ENCODE measurements at places on chromosomes 3 and 15.

DNA sequence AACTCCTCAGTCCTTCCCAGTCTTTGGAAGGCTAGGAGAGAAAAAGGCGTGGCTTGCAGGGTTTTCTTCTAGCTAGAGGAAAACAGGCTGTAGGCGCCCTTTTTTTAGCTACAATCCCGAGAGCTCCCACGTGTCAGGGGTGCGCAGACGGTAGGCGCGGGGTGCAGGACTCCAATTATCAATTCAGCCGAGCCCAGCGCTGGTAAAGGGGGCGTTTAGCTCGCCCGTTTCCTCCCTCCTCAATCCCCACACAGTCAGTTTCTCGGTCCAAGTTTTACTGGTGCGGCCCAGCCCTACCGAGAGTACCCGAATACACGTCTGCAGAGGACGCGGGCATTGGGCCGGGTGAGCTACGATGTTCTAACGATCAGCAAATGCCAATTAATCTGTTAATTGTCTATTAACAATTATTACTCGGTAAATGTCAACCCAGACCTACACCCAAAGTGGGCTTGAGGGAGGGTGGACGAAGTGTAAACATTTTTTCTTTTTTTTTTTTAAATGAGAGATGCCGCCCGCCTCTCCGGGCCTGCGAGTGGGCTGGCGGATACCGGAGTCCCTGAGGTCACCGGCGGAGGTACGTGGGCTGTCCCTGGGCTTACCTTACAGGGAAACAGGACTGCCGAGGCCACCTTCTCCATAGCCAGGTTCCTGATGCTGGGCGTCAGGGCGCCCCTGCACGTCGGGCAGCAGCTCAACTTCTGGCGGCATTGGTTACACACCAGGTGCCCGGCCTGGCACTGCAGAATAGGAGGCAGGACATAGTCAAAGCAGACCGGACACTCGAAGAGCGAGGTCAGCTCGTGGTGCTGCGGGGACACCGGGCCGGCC is 923 bp downstream of the SIAH2 start:
- no peak for DNase-seq

DNA sequence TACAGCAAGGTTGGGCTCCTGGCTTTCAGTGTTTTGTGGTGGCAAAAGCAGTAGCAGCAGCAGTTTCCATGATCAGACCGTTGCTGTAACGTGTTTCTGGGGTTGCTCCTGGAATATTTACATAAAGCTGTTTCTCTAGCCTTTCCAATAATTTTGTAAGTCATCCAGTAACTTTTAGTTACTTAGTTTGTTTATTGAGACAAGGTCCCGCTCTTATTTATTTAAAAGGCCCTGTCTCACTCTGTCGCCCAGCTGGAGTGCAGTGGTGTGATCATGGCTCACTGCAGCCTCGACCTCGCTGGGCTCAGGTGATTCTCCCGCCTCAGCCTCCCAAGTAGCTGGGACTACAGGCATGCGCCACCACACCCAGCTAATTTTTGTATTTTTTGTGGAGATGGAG is 8.8 kb upstream of the MYO5A start:
- no peak for DNase-seq

DNA sequence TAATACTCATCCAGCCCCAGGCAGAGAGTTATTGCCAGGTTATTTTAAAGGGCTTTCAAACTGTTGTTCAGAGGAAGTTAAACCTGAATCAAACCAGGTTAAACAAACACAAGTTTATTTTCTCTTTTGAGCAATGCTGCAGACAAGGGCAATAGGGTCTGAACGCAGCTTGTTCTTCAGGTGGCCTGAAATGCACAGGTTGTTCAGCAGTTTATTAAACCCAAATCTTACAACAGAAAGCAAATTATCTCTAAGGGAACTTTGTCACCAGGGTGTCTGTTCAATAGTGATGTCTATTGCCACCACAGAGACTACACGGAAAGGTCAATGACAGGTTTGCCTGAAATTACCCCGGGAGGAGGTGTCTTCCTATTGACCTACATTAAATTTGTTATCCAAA is 134.0 kb downstream of the IL5RA start:
- no peak for DNase-seq

DNA sequence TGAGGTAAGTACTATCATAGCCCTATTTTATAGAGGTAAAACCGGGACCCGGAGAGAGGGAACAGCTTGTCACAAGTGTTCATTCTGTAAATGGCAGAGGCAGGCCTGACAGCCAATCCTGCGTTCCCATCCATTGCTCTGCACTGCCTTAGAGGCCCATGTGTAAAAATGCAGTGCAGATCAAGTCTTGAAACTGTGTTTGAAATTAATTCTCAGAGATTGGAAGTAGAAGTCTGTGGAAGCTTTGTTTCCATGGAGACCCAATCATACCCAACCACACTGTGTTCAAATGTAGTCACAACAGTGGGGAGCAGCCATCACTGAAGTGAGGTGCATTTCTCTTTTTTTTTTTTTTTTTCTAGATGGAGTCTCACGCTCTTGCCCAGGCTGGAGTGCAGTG is 13.1 kb upstream of the DNASE1L3 start:
- no peak for DNase-seq

- DNase-seq: no peak
Measured at GRCh38 chr3:138492980-138493675, 58.7 kb downstream of the ESYT3 start.

DNA sequence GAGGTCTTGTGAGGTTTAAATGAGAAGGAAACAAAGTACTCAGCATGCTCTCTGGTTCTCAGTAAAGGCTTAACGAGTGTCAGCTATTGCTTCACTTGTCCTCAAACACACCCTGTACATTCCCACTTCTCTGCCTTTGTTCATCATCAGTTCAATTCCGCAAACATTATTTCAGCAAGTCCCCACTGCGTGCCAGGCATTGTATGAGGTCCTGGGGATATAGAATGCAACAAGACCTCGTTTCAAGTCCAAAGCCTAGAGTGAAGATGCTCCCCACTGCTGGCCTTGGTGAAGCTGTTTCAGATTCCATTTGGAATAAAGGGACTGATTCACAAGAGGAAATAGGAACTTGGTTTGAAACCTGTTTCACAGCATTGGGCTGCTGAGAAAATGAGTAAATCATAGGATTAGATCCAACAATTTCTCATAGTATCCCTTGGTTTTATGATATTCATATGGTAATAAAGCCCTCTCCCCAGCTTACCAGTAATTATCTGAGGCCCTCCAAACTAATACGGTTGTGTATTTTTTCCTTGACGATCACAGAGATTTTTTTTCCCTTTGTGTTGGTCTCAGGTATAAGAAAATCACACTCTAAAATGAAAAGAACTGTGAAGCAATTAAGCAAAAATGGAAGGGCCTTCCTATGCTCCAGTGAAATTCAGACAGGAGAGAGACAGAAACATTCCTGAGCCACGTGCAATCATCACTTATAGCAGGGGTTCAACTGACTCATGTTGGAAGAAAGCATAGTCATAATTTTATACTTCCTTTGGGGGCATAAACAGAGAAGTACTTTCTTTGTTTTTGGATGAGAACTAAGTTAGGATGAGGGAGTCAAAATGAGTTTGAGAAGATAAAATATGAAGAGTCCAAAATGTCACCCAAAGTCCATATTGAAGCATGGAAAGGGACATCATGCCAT is 258.6 kb downstream of the RORA start:
- DNase-seq: no peak

DNA sequence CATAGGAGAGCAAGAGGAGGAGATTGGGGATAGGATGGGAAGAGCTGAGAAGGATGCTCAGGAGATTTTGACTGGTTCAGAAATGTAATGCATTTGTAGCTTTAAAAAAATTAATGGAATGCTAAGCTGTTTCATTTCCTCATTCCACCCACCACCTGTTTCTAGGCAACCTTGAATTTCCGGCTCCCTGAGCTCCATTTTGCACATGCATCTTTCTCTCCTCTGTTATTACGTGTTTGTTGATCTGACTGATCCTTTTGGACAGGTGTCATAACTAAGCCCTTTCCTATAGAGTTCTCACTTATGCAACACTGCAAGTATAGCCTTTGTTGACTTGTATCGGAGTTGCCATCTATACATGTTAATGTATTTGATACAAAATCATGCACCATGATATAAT is 4.3 kb downstream of the TMPRSS7 start:
- DNase-seq: no peak

DNA sequence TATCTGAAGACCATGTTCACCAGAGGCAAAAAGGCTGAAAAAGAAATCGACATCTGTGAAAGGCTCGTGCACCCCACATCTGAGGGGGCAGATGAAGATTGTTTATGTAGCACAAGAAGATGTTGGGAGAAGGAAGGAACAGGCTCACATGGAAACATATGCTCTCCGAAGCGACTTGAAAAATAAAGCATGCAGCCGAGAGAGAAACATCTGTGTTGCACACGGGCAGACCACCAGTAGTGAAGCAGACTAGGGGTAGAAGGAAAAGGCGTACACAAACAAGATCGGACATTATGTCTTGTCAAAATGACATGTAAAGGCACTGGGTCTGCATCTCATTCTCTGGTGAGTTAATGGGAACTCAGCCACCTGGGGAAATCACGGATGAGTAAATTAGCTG is 356.5 kb downstream of the ZIC4 start:
- no peak for DNase-seq
